ENCODE measurements at places on chromosomes 5 and 9. TPM values are rescaled to one million over a fixed set of nuclear protein-coding genes. Genes with fewer than 3 reads are reported as not detected.
A peak's percentile ranks its signal among the peaks of the same experiment; 100 is the strongest.

LAMC3 gene
- total RNA-seq, result not detected

- no peaks in the 10 kb centered on the region for H3K27me3 ChIP-seq
- H3K4me3 ChIP-seq, result peak overlapping the region; percentile 9
- peaks cover 73% of the 10 kb centered on the region for H3K4me1 ChIP-seq
- DNase-seq, result peak; percentile 68
These were observed 45.5 kb downstream of the SH3RF2 start for GRCh38 chr5:145981589-145982571.

DNA sequence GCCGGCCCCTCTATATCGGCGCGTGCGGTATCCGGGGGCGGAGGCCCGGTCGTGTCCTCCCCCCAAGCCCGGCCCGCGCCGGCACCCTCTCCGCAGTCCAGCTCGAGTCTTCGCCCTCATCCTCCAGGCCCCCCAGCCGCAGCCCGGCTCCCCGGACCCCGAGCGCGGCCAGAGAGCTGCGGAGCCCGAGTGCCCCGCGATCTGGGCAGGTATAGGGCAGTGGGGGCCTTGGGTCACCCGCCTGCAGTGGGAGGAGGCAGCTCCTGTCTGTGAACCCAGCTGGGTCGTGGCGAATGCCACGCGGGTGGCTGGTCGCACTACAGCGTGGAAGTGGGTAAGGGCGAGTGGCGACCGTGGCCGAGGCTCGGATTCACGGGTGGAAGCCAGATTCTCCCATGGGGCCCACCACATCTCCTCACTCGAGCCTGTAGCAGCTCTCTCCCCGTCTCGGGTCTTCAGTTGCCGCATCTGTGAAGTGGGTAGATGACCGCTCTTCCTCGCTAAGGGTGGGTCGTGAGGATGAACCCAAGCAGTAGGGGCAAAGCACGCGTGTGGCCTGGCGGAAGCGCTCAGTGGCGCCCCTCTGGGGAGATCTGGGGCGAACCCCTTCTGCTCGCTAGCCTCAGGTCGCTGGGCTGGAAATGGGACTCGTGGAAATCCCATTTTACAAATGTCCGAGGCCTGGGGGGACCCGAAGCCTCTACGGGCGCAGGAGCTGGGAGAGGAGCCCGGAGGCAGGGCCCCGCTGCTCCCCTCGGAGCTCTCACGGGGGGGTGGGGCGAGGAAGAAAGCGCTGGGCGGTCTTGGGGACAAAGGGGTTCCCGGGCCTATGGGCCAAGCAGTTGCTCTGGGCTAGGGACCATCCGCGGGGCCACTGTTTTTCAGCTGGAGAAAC is 1.9 kb downstream of the NR5A1 start:
- DNase-seq, result no peak
- no peak overlapping the region for H3K4me3 ChIP-seq
- H3K27me3 ChIP-seq, result peaks cover 56% of the 10 kb centered on the region
- H3K36me3 ChIP-seq, result no peaks in the 10 kb centered on the region
- H3K27ac ChIP-seq, result no peak overlapping the region

- DNase-seq, result peak; percentile 7
- no peaks in the 10 kb centered on the region for H3K4me1 ChIP-seq
- no peaks in the 10 kb centered on the region for H3K27me3 ChIP-seq
- no peaks in the 10 kb centered on the region for H3K36me3 ChIP-seq
These were observed 44.7 kb upstream of the SLC27A6 start for GRCh38 chr5:128920345-128921215.

FAM200C gene
- 7.5 TPM for total RNA-seq

- H3K4me3 ChIP-seq, result no peak overlapping the region
- no peak overlapping the region for H3K27ac ChIP-seq
- peaks cover 34% of the 10 kb centered on the region for H3K27me3 ChIP-seq
- H3K36me3 ChIP-seq, result no peaks in the 10 kb centered on the region
- no peaks in the 10 kb centered on the region for H3K4me1 ChIP-seq
These were observed 156.4 kb upstream of the IRX4 start for GRCh38 chr5:2039180-2039531.

DNA sequence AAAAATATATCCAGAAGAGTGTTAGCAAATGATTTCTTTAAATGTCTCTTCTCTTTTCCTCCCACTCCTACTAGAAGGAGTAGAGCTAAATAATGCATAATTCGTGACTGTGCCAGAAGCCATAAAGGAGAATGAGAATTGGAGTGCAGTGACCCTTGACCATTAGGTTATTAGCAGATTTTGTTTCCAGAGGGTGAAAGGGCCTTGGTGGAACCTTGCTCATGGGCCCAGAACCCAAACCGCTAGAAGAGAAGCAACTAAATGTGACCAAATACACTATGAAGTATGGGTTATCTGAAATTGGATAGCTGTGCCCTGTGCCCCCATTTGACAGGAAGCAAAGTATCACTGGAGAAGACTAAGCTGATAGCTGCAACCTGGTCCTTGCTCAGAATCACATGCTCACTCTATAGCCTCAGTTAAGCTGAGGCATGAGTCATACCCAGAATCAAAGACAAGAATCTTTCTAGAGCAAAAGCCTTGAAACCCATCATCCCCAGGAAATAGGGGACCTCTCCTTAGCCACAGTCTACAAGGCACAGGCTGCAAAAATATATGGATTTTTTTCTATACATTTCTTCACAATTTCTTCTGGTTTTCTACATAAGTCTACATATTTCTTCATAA is 36.3 kb downstream of the CAPSL start:
- no peaks in the 10 kb centered on the region for H3K27me3 ChIP-seq
- H3K4me3 ChIP-seq, result no peak overlapping the region
- no peak overlapping the region for H3K27ac ChIP-seq
- DNase-seq, result no peak

- peak overlapping the region; percentile 76 for H3K27ac ChIP-seq
- peak overlapping the region; percentile 85 for H3K4me3 ChIP-seq
- peak; percentile 44 for DNase-seq
- H3K27me3 ChIP-seq, result no peaks in the 10 kb centered on the region
- peaks cover 52% of the 10 kb centered on the region for H3K36me3 ChIP-seq
These were observed 754 bp downstream of the ZFR start for GRCh38 chr5:32443541-32444430.

DNA sequence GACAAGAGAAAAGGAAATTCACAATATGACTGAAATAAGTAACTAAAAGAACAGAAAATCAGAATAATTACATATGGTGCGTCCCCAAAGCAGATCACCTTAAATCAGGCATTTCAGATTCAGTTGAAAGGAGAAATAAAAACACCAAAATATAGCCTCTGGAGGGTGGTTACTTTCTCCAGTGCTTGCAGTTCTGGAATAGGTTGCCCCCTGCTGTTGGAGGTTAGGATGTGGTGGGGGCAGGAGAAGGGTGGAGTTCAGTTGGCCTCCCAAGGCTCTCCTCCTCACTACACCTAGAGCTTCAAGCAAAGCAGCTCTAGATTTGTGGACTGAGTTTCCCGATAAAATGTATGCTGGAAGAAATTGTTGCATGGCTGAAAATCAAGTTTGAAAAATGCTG is 338.2 kb upstream of the TLE4 start:
- H3K27ac ChIP-seq, result no peak overlapping the region
- DNase-seq, result no peak
- H3K27me3 ChIP-seq, result no peaks in the 10 kb centered on the region
- H3K4me1 ChIP-seq, result no peaks in the 10 kb centered on the region
- H3K36me3 ChIP-seq, result no peaks in the 10 kb centered on the region
- no peak overlapping the region for H3K4me3 ChIP-seq

GRCh38 chr5:139167952-139168720 is 30.0 kb downstream of the SIL1 start:
- no peaks in the 10 kb centered on the region for H3K4me1 ChIP-seq
- H3K27me3 ChIP-seq, result no peaks in the 10 kb centered on the region
- H3K27ac ChIP-seq, result no peak overlapping the region
- H3K36me3 ChIP-seq, result no peaks in the 10 kb centered on the region
- DNase-seq, result no peak

DNA sequence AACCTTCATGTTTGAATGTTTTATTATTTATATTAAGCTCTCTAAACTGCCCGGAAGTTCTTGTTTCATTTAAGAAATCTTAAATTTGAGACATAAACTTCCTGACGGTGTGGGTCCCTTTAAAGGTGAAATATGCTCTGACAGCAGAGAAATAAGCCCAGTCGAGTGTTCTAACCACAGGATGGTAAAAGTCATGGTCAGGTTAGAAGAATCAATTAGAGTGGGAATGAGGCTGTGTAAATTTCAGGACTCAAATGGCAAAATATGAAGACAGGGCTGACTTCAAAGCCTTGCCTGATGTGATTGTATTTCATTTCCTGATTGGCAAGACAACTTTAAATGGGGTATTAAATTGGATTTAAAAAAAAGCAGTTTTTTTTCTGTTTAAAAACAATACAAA is 432.9 kb upstream of the BRINP1 start:
- DNase-seq, result no peak
- no peaks in the 10 kb centered on the region for H3K4me1 ChIP-seq
- H3K4me3 ChIP-seq, result no peak overlapping the region
- H3K36me3 ChIP-seq, result no peaks in the 10 kb centered on the region

DNA sequence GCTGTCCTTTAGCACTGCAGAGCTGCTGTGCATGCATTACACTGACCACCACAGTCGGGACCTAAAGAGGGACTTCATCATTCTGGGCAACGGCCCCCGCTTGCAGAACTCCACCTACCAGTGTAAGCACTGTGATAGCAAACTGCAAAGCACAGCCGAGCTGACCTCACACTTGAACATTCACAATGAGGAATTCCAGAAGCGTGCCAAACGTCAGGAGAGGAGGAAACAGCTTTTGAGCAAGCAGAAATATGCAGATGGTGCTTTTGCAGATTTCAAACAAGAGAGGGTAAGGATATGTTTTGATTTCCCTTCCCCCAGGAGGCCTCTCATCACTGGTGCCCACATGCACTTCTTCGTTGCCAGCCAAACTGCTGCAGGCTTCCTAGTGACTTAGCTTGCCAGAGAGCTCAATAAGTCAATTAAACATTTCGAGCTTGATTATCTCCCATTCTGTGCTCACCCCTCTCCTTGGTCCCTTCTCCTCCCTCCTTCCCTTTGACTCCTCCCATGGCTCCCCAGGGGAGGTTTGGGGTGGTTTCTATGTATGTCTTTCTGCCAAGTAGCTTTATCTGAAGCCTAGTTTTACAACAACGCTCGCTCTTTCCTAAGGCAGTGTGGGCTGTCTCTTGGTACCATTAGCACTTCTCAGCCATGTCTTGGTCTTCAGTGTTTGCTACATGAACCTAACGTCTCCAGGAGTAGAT is 66.7 kb downstream of the ZNF462 start:
- peaks cover 47% of the 10 kb centered on the region for H3K4me1 ChIP-seq
- H3K36me3 ChIP-seq, result peaks cover 21% of the 10 kb centered on the region
- no peak overlapping the region for H3K4me3 ChIP-seq
- H3K27me3 ChIP-seq, result no peaks in the 10 kb centered on the region
- no peak overlapping the region for H3K27ac ChIP-seq
- DNase-seq, result no peak

DNA sequence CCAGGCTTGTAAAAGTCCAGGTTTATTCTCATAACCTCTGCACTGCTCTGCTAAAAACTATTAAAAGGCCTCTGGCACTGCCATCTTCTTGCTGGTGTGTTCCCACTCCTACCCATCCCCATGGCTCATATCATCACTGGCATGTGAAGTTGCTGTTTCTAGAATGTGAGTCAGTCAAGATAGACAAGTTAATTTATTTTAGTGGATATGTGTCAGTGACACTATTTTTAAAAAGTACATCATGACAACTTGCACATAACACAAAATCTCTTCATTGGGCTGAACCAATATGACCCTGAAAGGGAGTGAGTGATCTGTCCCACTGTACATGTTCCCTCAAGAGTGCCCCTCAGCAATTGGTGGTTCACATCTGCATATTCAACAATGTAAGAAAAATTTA is 299.7 kb downstream of the NFIB start:
- no peaks in the 10 kb centered on the region for H3K36me3 ChIP-seq
- H3K4me3 ChIP-seq, result no peak overlapping the region
- H3K4me1 ChIP-seq, result no peaks in the 10 kb centered on the region
- H3K27ac ChIP-seq, result no peak overlapping the region
- no peak for DNase-seq
